ENCODE measurements at places on chromosomes 7 and 10.

GRCh38 chr10:58439632-58440364, 54.6 kb downstream of the TFAM start:
- no peak for DNase-seq

- no peak for DNase-seq
These were observed 11.0 kb downstream of the GRID1 start for GRCh38 chr10:86355571-86356038.

GRCh38 chr10:44068716-44069482, 316.0 kb downstream of the CXCL12 start:
- DNase-seq: no peak

DNA sequence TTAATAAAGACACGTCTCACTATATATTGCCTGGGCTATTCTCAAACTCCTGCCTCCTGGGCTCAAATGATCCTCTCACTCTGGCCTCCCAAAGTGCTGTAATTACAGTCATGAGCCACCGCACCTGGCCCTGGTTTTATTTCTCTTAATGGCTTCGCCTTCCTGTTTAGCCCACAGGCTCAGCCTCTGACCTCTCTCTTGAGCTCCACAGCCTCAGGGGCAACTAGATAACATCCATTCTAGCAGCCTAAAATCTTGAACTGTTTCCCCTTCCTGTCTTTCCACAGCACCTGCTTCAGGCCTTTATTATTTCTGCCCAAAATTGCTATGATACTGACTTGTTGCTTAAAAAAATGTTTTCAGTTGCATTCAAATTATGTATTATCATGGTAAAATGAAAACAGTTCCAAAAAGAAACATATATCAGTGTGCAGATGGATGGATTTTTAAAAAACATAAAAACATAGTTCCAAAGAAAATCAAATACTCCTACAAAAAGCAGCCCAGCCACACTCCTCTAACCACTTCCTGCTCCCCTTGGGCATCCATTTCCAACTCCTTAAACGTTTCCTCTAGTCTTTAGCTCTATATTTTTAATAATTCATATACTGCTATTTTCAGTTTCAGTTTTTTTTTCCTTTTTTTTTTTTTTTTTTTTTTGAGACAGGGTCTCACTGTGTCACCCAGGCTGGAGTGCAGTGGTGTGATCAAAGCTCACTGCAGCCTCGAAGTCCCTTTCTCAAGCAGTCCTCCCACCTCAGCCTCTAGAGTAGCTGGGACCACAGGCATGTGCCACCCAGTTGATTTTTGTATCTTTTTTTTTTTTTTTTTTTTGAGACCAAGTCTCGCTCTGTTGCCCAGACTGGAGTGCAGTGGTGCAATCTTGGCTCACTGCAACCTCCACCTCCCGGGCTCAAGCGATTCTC, 5.1 kb upstream of the BAZ1B start:
- DNase-seq: no peak

GRCh38 chr10:47121336-47121735, 178.7 kb upstream of the GDF10 start:
- no peak for DNase-seq

GRCh38 chr10:32943395-32943794, 14.6 kb downstream of the ITGB1 start:
- no peak for DNase-seq

GRCh38 chr10:122127943-122128342, 139.0 kb downstream of the TACC2 start:
- no peak for DNase-seq

- no peak for DNase-seq
These were observed 89.2 kb upstream of the BMPER start for GRCh38 chr7:33816106-33816505.

GRCh38 chr10:90289037-90289436, 568.8 kb downstream of the HTR7 start:
- DNase-seq: peak; percentile 50

DNA sequence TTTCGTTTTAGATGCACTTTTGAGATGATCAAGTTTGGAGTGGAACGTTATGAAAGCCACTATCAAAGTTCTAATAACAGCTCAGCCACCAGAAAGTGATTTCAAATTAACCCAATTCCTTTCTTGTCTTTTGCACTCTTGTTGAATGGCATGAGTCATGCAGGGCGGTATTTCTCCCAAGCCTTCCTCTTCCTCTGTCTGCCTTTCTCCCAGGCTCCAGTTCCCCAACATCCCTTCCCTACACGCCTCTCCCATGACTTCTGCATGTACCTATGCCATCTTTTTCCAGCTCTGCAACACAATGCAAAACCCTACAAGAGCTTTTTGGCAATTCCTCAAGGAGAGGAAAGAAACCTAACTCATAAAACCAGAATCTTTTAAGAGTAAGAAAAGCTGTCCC, 21.8 kb upstream of the NPS start:
- no peak for DNase-seq

DNA sequence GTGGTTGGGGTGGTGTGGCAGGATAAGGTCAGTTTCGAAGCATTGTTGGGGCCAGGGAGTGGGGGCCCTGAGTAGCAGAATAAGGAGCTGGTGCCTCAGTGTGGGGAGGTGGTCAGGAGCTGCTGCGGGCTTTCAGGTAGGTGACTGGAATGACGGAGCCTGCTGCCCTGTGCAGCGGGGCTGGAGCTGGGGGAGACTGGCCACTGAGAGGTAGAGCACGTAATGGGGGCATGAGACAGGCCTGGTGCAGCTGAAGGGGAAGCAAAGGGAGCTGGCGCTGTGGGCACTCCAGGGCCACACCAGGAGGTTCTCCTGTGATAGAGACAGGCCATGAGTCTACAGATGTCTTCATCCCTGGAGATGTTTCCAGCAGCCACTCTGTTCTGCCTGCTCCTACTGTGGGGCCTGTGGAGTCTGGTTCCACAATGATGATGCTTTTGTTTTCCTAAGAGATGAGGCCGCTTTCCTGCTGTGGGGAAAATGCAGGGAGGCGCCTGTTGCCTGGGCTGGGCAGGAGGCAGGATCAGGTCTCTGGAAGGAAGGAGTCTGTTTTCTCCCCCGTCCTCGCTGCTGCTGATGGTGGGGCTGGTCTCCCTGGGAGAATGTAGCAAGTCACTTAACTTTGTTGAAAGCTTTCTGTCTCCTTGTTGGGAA, 31.1 kb downstream of the NUB1 start:
- no peak for DNase-seq

GRCh38 chr10:86392723-86393094, 26.1 kb upstream of the GRID1 start:
- DNase-seq: no peak

- no peak for DNase-seq
These were observed 233.6 kb downstream of the ANK3 start for GRCh38 chr10:60155943-60156683.

DNA sequence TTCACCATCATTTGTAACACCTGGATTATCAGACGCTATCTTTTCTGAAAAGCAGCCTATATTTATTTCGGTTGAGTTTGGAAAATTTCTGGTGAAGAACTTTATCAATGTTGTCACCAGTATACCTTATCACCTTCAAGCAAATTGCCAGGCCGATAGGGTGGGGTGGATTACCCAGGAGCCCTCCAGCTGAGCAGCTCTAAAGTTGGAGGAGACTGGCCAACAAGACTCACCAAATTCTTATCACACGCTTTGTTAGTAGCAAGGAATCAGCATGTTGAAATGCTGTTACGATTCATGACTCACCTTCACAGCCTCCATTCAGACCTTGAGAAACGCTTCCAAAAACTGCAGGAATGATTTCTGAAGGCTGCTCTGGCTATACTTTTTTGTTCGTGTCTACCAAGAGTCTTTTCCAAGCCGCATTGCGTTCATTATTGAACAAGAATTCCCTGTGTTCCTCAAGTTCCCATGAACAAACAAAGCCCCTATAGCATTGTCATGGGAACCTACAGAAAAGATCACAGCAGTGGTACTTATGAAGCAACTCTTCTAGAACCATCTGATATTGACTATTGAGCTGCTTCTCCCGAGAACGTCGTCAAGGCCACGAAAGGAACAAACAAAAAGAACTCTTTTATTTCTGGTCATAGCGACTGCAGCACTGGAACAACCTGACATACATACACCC, 291.4 kb downstream of the SFMBT2 start:
- no peak for DNase-seq

- DNase-seq: no peak
These were observed 74.2 kb downstream of the DNAJB6 start for GRCh38 chr7:157410831-157411556.

GRCh38 chr7:34059136-34059828, 153.9 kb downstream of the BMPER start:
- no peak for DNase-seq

DNA sequence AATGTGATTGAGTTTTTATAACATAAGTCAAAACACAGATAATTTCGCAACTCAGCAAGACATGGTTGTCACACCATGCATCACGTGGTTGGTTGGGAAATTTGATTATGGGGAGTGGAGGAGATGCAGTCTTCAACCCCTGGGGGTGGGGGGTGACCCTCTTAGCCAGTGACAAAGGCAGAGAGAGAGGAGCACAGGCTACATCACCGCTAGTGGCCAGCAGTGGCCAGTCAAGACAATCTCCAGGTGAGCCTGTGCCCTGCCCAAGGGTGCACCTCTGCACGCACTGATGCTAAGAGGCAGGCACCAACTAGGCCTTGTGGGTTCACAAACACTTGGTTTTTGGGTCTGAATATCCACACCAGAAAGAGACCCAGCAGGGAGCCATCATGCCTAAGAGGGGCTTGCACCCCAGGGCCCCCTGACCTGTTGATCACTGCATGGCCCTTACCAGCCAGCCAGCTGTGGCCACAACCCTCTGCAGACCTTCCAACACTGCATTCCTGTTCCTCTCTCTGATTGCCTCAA, 244.4 kb downstream of the FANK1 start:
- no peak for DNase-seq

DNA sequence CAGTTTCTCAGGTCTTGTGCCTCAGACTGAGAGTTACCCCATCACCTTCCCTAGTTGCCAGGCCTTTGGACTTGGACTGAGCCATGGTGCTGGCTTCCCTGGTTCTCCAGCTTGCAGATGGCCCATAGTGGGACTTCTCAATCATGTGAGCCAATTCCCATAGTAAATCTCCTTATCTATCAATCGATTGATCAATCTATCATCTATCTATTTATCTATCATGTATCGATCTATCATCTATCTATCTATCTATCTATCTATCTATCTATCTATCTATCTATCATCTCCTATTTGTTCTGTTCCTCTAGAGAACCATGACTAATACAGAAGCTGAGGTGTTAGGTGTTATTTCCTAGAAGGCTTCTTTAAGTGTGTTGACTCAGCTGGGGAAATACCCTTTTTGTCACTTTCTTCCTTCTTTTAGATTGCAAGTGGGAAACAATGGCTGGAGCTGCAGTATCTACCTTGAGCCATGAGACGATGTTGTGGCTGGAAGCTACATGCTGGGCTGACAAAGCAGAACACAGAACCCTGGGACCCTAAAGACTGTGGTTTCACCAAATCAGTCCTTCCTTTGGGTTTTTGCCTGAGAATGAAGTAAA, 234.7 kb upstream of the GLI3 start:
- DNase-seq: no peak

GRCh38 chr10:123148414-123149161, 652 bp downstream of the HMX2 start:
- DNase-seq: no peak

GRCh38 chr10:118732245-118733165, 22.3 kb downstream of the CACUL1 start:
- no peak for DNase-seq

- no peak for DNase-seq
These were observed 217.6 kb downstream of the PCLO start for GRCh38 chr7:82945056-82945455.

DNA sequence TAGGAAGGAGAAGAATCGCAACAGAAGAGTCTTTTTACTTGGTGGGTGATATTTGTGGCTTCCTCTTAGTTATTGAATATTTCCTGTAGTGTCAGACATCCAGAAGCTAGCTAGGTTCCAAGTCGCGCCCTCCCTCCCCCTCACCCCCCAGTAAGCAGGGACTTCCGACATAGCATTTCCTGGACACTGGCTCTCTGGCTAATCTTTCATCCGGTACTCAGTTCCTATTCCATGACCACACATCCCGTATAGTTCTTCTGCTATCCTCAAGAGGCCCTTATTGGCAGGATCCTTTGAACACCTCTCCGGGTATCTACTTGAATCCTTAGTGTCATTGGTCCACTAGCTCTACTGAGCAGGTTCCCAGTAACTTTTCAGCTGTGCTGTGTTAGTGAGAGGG, 167.8 kb downstream of the HDAC9 start:
- DNase-seq: no peak

DNA sequence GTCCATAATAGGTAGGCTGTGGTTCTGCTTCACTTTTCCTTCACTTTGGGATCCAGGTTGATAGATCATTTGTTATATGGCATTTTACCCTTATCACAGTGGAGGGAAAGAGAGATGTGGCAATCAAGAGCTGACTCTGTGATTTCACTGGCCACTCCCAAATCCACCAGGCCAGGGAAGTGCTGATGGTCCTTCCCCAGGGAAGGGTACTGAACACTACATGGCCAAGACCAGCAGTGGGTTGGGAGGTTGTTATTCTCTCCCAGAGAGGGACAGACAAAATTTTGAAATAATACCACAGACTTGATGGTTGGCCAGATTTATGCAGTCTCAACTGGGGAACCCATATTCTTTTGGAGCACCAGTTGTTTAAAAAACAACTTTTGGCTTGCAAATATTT, 102.5 kb downstream of the SND1 start:
- no peak for DNase-seq
